Activated CD4-positive, alpha-beta T cell treated with anti-CD3 and anti-CD28 coated beads, Interleukin-2, amount 50 U/mL, for 4 hours (primary cell): ENCODE measurements at places on chromosomes 6 and 20.

DNA sequence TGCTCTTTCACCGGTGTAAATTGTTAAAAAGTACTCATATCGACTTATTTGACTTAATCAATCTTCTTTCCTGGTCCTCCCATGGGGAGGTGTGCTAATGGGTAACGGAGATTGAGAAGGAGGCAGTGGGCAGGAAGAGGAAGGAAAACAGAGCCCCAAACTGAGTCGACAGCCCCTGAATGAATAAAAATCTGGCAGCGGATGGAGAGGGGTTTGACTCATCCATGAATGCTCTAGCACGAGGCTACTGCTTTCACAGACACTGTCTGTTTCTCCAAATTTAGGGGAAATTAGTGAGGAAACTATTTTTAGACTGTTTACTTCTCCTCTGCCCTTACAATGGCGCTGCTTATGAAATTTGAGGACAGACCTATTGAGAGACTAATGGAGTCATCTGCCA, 142.2 kb upstream of the ATXN1 start:
- no peak for DNase-seq

- no peak for DNase-seq
Observed at GRCh38 chr6:147712841-147713240, 204.4 kb downstream of the SAMD5 start.

DNA sequence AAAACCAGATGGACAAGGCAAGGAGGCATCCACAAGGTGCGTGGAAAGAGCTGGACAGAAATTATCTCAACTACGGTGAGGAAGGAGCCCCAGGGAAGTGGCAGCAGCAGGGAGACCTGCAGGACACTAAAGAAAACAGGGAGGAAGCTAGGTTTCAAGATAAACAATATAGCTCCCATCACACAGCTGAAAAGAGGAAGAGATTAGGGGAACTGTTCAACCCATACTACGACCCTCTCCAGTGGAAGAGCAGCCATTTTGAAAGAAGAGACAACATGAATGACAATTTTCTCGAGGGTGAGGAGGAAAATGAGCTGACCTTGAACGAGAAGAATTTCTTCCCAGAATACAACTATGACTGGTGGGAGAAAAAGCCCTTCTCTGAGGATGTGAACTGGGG, 26.8 kb downstream of the TRMT6 start:
- DNase-seq, result no peak

DNA sequence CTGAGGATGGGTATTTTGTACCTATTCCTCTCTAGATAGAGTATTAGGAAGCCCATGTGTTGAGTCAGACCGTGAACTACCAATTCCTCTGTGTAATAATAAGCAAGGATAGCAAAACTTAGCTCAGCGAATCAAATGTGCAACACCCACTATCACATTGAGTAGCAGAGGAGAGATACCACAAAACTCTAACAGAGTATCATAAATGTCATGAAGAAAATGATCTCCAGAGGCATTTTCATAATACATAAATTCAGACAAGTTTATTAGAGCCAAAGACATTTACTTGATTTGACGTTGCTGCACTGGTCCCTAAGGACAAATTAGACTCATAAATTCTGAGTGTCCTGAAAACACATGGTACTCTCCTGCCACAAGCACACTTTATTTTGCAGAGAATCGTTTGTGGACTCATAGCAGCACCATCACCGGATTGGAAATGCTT, 245.2 kb downstream of the HAO1 start:
- DNase-seq, result no peak

- no peak for DNase-seq
Observed at GRCh38 chr20:53847139-53847836, 223.1 kb downstream of the BCAS1 start.

GRCh38 chr6:78093906-78094305, 441.1 kb downstream of the MEI4 start:
- no peak for DNase-seq

GRCh38 chr6:93416571-93417420, 2.6 kb downstream of the EPHA7 start:
- DNase-seq, result no peak

- DNase-seq, result no peak
Observed at GRCh38 chr6:112781241-112781640, 434.1 kb downstream of the RFPL4B start.

- DNase-seq, result no peak
Observed at GRCh38 chr6:150547502-150548222, 52.0 kb upstream of the PLEKHG1 start.

- DNase-seq, result no peak
Observed at GRCh38 chr6:21462519-21462852, 131.1 kb upstream of the SOX4 start.

DNA sequence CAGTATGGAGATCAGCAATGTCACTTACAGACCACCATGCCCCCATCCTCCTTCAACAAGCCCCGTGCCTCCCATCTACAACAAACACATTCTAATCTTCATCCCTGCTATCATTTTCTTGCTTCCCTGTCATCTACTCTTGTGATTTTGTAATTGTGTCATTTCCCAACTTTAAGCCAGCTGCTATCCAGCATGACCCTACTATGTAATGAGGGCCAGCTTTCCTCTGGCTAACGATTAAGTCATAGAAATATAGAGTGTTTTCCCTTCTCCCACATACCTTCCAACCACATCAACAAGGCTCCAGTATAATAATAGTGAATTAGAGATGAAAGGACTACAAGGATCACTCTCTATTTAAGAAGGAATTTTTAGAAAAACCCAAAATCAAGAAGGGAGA, 607.0 kb downstream of the TENT5A start:
- no peak for DNase-seq

DNA sequence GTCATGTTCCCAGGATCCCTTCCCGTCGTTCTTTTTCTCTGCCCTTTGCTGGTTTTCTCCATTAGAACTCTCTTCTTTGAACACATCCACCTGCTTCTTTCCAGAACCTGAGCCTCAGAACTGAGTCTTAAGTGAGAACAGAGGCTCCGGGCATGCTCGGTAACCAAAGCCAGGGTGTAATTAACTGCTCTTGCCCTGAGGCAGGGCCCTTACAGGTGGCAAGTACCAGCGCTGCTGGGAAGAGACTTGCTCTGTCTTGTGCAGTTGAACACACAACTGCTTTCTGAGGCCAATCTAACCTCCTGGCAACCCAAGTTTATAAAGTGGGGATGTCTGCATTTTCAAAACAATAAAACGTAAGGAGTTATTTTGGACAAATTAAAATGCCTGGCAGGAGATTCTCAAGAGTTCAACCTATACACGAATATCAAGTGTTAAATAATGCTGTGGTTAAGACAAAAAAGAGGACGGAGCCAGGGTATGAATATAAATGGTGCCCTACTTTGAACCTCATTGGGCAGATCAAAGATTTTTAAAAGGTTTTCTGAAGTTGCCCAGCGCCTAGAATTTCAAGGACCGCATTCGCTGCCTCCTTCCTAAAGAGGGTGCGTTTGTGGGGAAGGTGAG, 12.4 kb upstream of the DEK start:
- DNase-seq, result no peak

- DNase-seq, result no peak
Observed at GRCh38 chr6:14883921-14884320, 361.9 kb upstream of the JARID2 start.

- no peak for DNase-seq
Observed at GRCh38 chr20:43450841-43451799, 6.6 kb upstream of the SRSF6 start.
